ENCODE measurements at places on chromosomes 12 and 14. TPM values are rescaled to one million over a fixed set of nuclear protein-coding genes. Genes with fewer than 3 reads are reported as not detected.

RAN gene
- polyA plus RNA-seq: 422 TPM

- no peak for DNase-seq
Measured at GRCh38 chr12:8561011-8561410, 20.3 kb upstream of the CLEC4E start.

- DNase-seq: no peak
Measured at GRCh38 chr14:61264651-61265050, 16.5 kb downstream of the TMEM30B start.

DNA sequence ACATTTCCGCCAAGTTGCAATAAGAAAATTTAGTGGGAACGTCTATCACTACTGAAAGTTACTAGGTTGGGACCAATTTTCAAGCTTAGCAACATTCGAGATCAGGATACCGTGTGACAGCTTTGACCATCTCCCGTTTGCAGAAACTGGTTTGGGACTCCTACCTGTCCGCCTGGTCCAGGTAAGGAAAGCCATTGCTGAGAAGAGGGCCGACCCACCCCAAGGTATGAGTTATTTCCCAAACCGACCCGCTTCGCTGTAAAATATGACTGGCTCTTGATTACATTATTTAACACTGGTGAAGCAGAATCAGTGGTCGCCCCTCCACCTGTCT is 271 bp downstream of the DNAI7 start:
- DNase-seq: no peak

KRT2 gene
- not detected for polyA plus RNA-seq

DNA sequence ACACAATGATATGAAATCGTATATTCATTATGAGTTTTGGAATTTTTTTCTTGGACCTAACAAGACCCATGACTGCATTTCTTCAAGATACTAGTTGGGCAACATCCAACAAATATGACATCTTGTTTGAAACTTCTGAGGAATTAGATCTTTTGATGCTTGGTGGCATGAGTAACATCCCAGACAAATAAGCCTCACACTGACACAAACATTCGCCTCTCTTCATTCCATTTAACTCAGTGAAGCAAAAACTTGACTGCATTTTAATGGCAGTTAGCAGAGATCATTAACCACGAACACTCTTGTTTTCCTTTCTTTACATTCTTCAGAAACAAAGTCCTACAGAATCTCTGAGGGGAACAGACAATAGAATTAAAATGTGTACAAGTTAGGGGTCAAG is 758.3 kb downstream of the C12orf50 start:
- DNase-seq: no peak

GRCh38 chr12:58161773-58162172 is 220.4 kb downstream of the ATP23 start:
- no peak for DNase-seq

DNA sequence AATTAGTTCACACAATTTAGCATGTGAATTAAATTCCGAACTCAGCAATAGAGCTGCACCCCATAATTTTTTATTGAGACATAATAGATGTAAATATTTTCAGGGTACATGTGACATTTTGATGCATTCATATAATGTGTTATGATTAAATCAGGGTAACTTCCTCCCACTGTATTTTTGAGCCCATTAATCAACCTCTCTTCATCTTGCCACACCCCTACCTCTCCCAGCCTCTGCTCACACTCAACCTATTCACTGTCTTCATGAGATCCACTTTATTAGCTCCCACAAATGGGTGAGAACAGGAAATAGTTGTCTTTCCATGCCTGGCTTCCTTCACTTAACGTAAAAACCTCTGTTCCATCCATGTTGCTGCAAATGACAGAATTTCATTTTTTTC is 14.7 kb downstream of the IL26 start:
- DNase-seq: no peak

PIWIL1 gene
- polyA plus RNA-seq: 0.15 TPM

DNA sequence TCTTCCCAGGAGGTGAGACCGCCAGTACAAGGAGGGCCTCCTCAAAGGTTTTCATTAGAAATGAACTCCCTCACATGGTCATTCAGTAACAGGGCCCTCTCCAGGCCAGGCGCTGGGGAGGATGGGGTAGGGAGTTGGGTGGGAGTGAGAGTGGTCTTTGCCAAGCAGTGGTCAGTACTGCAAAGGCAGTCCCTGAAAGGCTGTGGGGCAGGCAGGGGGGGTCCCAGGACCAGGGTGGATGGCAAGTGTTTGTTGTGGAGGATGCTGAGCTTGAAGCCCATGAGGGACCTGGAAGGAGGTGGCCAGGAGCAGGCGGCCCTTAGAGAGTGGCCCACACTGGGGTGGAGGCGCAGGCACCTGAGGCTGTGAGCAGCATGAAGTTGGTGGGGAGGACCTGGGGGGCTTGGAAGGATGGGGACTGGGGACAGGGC is 26.1 kb downstream of the CEP170B start:
- no peak for DNase-seq

UBE2N gene
- 97.3 TPM for polyA plus RNA-seq

SMCO2 gene
- not detected for polyA plus RNA-seq

SLC7A8 gene
- 210 TPM for polyA plus RNA-seq

GRCh38 chr12:109962398-109962797 is 33.8 kb downstream of the GIT2 start:
- DNase-seq: no peak

DNA sequence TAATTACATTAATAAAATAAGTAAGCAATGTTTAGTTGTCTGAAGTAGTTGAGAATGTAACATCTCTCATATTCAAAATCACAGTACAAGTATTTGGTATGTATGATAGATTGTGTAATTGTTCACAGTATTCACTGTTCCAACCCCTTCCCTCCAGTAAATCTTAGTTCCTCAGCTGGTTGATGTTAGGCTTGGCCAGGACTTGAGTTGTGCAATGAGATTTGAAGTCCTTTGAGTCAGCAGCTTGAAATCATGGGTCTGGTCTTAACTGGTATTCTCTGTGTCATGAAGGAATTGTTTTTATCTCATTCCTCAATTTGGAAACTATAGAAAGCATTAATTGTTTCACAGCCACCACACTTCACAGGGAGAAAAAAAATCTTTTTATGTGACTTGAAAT is 477.1 kb downstream of the FSCB start:
- DNase-seq: no peak

- no peak for DNase-seq
Measured at GRCh38 chr12:6765048-6765633, 1.0 kb upstream of the PTMS start.

DNA sequence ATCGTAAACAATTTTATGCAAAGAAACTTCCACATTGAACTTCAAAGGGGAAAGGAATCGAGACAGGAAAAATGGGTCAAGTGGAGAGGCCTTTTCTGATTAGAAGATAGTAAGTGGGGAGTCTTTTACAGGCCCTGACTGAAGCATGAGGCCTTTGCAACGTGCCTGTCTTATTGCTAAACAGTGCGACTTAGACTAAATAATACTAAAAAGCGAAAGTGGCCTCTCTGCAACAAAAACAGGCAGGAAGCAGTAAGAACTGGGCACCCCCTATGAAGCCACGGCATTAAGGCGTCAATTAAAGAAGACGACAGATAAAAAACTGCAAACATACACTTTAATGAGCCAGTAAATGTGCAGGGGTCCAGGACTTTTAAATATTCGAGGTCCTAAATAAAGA is 283.4 kb upstream of the GRIP1 start:
- DNase-seq: no peak

All from kidney (tissue), 22 donors.